ENCODE measurements at places on chromosomes 2 and 18. TPM values are rescaled to one million over a fixed set of nuclear protein-coding genes. Genes with fewer than 3 reads are reported as not detected.

The LONRF2 gene
- total RNA-seq = 0.24 TPM

The EVA1A gene
- 12.7 TPM for total RNA-seq

DNA sequence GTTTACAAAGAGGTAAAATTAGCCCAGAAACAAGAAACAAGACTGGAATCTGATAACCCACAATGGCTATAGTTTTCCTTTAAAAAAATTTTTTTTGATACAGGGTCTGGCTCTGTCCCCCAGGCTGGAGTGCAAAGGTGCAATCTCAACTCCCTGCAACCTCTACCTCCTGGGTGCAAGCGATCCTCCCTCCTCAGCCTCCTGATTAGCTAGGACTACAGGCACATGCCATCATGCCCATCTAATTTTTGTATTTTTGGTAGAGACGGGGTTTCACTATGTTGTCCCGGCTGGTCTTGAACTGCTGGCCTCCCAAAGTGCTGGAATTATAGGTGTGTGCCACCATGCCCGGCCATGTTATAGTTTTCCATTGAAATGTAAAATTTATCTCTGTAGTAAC, 12.3 kb upstream of the PARD6G start:
- no peaks in the 10 kb centered on the region for H3K4me1 ChIP-seq
- no peak overlapping the region for H3K4me3 ChIP-seq
- H3K36me3 ChIP-seq = no peaks in the 10 kb centered on the region
- H3K27ac ChIP-seq = no peak overlapping the region
- H3K27me3 ChIP-seq = no peaks in the 10 kb centered on the region

GRCh38 chr2:166658901-166659300, 164.9 kb upstream of the SCN7A start:
- no peaks in the 10 kb centered on the region for H3K4me1 ChIP-seq
- no peak for DNase-seq
- H3K27me3 ChIP-seq = no peaks in the 10 kb centered on the region
- no peak overlapping the region for H3K4me3 ChIP-seq
- no peak overlapping the region for H3K27ac ChIP-seq

GRCh38 chr2:96537734-96538486, 1.4 kb downstream of the ARID5A start:
- no peak for DNase-seq
- H3K36me3 ChIP-seq = peaks cover 18% of the 10 kb centered on the region
- H3K4me3 ChIP-seq = peak overlapping the region; percentile 93
- peak overlapping the region; percentile 97 for H3K27ac ChIP-seq
- H3K4me1 ChIP-seq = peaks cover 47% of the 10 kb centered on the region

GRCh38 chr2:220665108-220665471, 907.0 kb downstream of the EPHA4 start:
- H3K4me1 ChIP-seq = no peaks in the 10 kb centered on the region
- no peak overlapping the region for H3K4me3 ChIP-seq
- H3K27me3 ChIP-seq = no peaks in the 10 kb centered on the region
- H3K27ac ChIP-seq = no peak overlapping the region

DNA sequence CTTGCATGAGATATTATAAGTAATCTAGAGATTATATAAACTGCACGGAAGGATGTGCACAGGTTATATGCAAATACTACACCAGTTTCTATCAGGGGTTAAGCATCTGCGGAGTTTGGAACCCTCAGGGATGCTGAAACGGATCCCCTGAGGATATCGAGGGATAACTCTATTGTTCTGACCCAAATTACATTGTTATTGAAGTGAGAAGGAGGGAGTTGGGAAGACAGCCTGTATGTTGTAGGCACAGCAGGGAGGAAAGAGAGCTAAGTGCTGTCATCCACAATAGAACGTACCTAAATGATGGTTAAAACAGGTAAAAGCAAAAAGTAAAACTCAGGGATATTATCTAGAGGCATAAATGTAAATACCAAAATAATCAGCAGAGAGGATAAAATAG, 44.6 kb upstream of the SMAD2 start:
- no peak for DNase-seq
- H3K4me3 ChIP-seq = no peak overlapping the region
- H3K27me3 ChIP-seq = no peaks in the 10 kb centered on the region
- H3K36me3 ChIP-seq = no peaks in the 10 kb centered on the region

GRCh38 chr2:207819839-207820784, 50.4 kb upstream of the FZD5 start:
- H3K4me3 ChIP-seq = no peak overlapping the region
- H3K27ac ChIP-seq = no peak overlapping the region

DNA sequence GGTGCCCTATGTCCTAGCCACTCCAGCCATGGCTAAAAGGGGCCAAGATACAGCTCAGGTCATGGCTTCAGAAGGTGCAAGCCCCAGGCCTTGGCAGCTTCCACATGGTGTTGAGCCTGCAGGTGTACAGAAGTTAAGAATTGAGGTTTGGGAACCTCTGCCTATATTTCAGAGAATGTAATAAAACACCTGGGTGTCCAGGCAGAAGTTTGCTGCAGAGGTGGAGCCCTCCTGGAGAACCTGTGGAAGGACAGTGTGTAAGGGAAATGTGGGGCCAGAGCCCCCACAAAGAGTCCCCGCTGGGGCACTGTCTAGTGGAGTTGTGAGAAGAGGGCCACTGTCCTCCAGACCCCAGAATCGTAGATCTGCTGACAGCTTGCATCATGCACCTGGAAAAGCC, 74.1 kb downstream of the SMIM21 start:
- DNase-seq = no peak
- no peaks in the 10 kb centered on the region for H3K36me3 ChIP-seq
- no peak overlapping the region for H3K27ac ChIP-seq

The DCC gene
- total RNA-seq = 7.6 TPM

The COQ10B gene
- 19.2 TPM for total RNA-seq

DNA sequence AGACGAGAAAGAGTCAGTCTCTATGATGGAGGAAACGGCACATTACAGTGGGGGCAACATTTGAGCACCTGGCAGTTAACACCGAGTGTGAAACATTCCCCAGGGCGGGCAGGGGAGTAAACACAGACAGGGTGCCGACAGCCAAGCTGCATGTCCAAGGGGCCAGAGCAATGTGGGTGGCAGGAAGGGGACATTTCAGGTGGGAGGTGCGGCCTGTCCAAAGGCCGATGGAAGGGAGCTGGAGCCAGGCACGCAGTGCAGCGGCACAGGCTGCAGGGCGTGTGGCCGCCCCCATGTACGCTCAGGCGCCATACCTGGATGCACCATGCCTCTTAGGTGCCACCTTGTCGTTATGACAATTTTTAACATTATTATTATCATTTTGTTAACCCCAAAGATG, 43.3 kb downstream of the TIMM21 start:
- no peak overlapping the region for H3K27ac ChIP-seq
- H3K4me3 ChIP-seq = no peak overlapping the region
- H3K4me1 ChIP-seq = no peaks in the 10 kb centered on the region
- H3K27me3 ChIP-seq = peaks cover 5% of the 10 kb centered on the region

The MC5R gene
- 0.61 TPM for total RNA-seq

GRCh38 chr2:37709111-37709510, 37.7 kb upstream of the CDC42EP3 start:
- DNase-seq = no peak
- H3K36me3 ChIP-seq = no peaks in the 10 kb centered on the region
- no peak overlapping the region for H3K4me3 ChIP-seq
- no peaks in the 10 kb centered on the region for H3K4me1 ChIP-seq
- H3K27ac ChIP-seq = no peak overlapping the region
- H3K27me3 ChIP-seq = no peaks in the 10 kb centered on the region

DNA sequence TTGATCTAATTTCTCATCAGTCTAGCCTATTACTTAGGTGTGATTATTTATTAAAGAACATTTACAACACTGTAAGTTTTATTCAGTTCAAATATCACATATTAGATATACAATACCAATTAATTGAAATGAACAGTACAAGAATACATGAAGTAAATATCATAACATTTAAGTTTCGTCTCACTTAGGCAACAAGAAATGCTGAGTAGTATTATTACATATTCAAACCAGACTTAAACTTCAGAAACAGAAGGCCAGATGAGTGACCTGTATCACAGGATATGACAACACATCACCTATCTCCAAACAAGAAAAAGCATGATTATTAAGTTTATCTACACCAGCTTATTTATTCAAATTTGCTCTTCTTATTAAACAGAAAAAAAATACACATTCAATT, 48.9 kb downstream of the LONRF2 start:
- no peak overlapping the region for H3K27ac ChIP-seq
- no peak for DNase-seq
- no peak overlapping the region for H3K4me3 ChIP-seq
- no peaks in the 10 kb centered on the region for H3K4me1 ChIP-seq

The RAPGEF4 gene
- total RNA-seq = 2.0 TPM

GRCh38 chr18:48662011-48662661, 123.3 kb downstream of the CTIF start:
- no peaks in the 10 kb centered on the region for H3K4me1 ChIP-seq
- no peak overlapping the region for H3K4me3 ChIP-seq
- no peak for DNase-seq
- no peak overlapping the region for H3K27ac ChIP-seq

The CPO gene
- total RNA-seq = 0.19 TPM

The LIPT1 gene
- total RNA-seq = 8.2 TPM

DNA sequence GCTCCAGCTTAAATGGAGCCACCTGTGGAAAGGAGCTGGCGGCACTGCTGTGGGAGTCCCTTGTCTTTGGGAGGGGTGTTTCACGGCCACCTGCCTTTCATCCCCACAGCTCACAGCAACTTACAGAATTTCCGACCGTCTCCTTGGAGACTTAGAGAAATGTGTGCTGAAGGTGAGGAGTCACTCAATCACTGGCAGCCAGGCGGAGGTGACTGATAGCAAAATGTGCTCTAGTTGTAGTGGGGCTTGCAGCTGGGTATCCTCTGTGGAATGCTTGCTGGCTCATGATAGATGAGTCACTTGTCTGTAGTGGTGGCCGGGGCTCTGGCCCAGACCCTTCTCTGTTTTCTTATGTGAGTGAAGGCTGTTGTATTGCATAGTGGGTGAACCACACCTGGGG, 110.7 kb downstream of the SH3RF3 start:
- DNase-seq = no peak
- H3K4me3 ChIP-seq = no peak overlapping the region
- H3K27me3 ChIP-seq = no peaks in the 10 kb centered on the region
- no peak overlapping the region for H3K27ac ChIP-seq
- no peaks in the 10 kb centered on the region for H3K36me3 ChIP-seq
- H3K4me1 ChIP-seq = peaks cover 27% of the 10 kb centered on the region

The PIEZO2 gene
- 3.2 TPM for total RNA-seq

The TMEM169 gene
- total RNA-seq = 1.1 TPM

The ANKRD62 gene
- not detected for total RNA-seq
